ENCODE measurements at places on chromosomes 1 and 21. TPM values are rescaled to one million over a fixed set of nuclear protein-coding genes. Genes with fewer than 3 reads are reported as not detected.

GRCh38 chr1:183622884-183623785 lies 12.4 kb downstream of the ARPC5 start:
- DNase-seq = peak; percentile 64

DNA sequence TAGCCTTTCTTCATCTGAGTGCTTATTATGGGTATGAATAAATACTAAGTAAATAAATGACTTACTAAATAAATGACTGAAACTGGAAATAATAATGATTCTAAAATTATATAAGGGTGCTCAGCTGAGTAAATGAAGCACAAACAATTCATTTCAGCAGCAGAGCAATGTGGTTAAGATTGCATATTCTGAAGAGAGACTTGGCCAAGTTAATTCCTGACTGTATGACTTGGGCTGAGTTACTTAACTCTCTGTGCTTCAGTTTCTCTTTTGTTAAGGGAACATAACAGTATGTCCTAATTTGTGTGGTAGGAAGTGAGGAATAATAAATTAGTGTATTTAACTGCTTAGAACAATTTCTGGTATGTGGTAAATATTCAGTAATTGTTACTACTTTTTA lies 19.1 kb downstream of the AGL start:
- peak; percentile 34 for DNase-seq

DNA sequence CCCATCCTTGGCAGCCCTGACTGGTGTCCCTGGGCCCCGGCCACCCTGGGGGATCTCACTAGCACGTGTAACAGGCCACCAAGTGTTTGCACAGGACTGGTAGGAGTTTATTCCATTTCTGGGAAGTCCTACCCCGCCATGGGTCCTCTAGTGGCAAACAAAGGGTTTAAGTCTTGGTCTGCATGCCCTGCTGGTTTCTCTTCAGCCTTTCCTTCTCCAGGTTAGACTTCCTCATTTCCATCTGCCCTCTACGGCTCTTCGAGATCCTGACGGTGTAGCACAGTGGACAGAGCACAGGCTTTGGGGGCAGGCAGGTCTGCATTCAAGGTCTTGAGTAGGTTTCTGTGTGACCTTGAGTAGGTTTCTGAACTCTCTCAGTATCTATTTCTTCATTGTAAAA lies 2.8 kb downstream of the AGTRAP start:
- no peak for DNase-seq

- no peak for DNase-seq
These were observed 652.5 kb downstream of the KIF26B start for GRCh38 chr1:245807306-245807705.

- no peak for DNase-seq
These were observed 44.2 kb upstream of the MTR start for GRCh38 chr1:236750928-236751327.

- DNase-seq = no peak
These were observed 114.6 kb upstream of the VAV3 start for GRCh38 chr1:108079440-108080025.

GRCh38 chr1:177969825-177970371 lies at the start of gene SEC16B:
Gene SEC16B (minus strand): TSS chr1:177970058. CDS start chr1:177967981, 2,077 bp downstream.
- DNase-seq = no peak

DNA sequence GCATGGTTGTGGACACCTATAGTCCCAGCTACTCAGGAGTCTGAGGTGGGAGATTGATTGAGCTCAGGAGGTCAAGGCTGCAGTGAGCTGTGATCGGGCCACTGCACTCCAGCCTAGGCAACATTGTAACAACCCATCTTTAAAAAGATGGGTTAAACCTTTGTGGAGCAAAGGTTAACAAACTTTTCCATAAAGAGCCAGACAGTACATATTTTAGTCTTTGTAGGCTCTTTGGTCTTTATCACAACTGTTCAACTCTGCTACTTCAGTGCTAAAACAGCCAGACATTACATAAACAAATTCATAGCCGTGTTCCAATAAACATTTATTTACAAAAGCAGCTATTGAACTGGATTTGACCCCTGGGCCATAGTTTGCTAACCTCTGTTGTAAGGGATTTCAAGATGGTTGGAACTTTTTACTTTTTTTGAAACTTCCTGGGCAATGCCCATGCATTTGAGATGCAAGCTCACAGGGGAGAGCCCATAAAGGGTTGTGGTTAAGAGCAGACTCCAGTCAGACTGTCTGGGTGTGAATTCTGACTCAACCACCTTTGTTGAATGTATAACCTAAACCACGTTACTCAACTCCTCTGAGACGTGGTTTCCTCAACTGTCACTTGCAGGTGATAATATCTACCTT lies 10.8 kb downstream of the INAVA start:
- peak; percentile 87 for DNase-seq

DNA sequence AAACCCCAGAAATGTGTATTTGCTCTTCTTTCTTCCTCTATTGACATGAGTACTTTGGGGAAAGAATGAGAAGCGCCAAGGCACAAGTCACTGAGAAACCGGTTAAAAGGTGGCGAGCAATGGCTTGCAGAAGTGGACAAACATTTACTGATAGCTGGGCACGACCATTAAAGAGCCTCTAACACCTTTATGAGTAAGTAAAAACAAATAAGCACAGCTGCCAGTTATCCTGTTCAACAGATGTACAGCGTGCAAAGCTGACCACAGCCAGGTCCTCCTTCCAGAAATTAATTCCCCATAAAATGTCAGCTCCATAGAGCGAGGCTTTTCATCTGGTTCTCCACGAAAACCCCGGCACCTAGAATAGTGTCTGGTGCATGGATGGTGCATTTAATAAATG lies 72.7 kb downstream of the CAPZB start:
- DNase-seq = no peak

GRCh38 chr1:54337928-54338327 lies 68.3 kb downstream of the SSBP3 start:
- DNase-seq = peak; percentile 48

DNA sequence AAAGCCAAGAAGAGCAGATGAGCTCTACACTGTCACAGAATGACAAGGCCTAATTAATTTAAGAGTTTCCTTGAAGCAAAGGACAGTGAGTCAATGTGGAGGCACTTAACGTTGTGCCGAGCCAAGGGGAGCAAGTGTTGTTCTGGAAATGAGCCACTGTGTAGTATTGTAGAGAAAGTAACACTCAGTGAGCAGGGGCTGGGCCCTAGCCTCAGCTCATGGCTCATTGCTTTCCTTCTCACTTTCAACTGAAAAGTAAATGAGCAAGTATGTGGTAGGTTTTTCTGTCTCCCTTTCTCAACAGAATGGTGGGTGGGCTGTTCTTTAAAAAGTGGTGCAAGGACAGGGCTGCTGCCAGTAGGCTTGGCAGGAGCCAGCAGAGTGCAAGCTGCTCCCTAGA lies 11.8 kb upstream of the KIAA0040 start:
- DNase-seq = no peak

- DNase-seq = no peak
These were observed 3.3 kb downstream of the CROCC start for GRCh38 chr1:16924919-16925477.

DNA sequence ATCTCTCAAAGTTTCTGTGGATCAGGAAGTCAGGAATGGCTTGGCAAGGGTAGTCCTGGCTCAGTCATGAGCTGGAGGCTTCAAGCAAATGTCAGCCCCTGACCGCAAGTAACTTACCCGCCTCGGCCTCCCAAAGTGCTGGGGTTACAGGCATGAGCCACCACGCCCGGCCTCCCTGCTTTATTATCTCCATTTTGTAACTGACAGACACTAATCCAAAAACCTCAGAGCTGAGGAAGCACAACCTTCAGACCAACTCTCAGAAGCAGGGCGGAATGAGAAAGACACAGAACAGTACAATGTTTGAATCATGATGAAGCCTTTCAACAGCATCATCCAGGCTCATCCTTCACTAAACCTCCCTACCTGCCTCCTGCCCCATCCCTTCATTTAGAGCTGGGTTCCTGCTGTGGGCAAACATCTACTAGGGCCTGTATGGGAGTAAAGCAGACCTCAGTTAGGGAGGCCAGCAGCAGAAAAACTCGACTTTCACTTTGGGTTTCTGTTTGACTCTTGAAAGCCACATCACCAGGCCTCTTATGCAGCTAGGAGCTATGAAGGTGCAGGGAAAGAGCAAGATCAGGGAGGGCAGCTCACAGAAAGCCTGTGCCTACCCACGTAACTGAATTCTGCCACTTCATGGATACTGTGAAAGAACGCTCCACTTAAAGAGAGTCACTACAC lies 84.4 kb upstream of the RAB4A start:
- DNase-seq = no peak

- no peak for DNase-seq
These were observed 20.7 kb downstream of the IGSF21 start for GRCh38 chr1:18128298-18128697.

DAB1 gene
- total RNA-seq = not detected

CFHR3 gene
- total RNA-seq = not detected

DUSP23 gene
- 6.0 TPM for total RNA-seq

AXDND1 gene
- not detected for total RNA-seq

CELA2A gene
- total RNA-seq = not detected

MYOM3 gene
- total RNA-seq = under 0.01 TPM

KRTAP19-7 gene
- not detected for total RNA-seq

Measured in fibroblast of villous mesenchyme (primary cell).